Stimulated activated CD8-positive, alpha-beta memory T cell treated with anti-CD3 and anti-CD28 coated beads, Interleukin-12 subunit alpha, Interleukin-12 subunit beta, amount 100 ng/mL, for 4 hours (primary cell): ENCODE measurements at places on chromosomes 3 and 15.

GRCh38 chr3:123082370-123083065, 15.7 kb downstream of the PDIA5 start:
- no peak for DNase-seq

DNA sequence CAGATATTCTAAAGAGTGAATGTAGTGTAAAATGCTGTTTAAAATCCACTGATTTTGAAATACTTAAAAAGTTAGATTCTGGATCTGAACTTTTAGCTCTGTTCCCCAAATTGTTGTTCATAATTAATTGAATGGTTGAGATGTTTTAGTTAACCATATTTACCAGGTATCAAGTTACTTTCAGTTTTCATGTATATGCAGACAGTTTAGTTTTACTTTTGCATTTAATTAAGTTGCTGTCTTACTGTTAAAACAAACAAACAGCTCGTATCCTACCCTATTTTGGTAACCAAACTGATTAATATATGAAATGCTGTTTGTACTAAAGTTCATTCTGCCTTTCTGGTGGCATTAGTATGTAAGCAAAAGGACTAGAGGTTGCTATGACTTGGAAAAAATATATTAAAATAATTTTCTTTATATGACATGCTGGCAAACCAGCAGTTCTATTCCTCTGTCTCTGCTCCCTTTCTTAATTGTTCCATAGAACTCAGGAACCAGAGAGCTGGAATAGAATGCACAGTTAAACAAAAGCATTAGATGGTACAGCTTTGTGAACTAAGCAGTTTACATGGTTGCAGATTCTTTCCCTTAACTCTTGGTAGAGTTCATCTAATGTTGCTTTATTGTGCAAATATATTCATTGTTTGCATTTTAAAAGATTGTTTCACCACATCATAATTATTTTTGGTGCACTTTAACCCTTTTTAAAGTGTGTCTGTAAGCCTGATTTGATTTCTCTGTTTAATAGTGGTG, 39.5 kb upstream of the SCAANT1 start:
- no peak for DNase-seq

DNA sequence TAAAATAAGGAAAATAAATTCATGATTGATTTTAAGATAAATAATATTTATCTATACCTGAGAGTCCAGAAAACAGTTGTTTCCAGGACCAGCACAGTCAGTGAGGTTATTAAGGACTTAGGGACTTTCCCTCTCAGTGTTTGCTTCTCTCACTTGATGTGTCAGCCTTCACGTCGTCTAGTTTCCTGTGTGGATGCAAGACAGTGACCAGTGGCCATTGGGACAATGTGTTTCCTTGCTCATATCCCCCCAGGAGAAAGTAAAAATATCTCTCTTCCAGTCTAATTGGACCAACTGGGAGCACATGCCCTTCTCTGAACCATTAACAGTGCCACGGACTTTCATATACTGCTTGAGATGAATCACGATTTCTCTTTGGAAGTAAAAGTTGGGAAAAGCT, 157.8 kb upstream of the CTNNB1 start:
- no peak for DNase-seq

DNA sequence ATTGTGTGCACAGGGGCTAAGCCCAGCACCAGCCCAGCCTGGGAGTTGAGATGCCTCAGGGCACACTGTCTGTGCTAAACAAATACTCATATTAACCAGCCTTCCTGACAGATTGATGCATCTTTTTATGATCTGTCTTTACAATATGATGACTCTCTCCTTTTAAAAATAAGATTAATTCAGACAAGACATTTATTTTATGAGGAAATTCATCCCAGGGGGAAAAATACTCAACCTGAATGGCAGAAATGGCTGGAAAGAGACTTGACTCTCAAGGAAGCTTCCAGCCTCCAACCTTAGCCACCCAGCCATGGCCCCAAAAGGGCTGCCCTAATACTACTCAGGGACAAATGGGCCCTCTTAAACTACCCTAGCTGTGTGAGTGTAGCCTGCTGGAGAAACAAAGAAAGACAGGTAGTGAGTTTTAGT, 46.9 kb downstream of the NOX5 start:
- no peak for DNase-seq

DNA sequence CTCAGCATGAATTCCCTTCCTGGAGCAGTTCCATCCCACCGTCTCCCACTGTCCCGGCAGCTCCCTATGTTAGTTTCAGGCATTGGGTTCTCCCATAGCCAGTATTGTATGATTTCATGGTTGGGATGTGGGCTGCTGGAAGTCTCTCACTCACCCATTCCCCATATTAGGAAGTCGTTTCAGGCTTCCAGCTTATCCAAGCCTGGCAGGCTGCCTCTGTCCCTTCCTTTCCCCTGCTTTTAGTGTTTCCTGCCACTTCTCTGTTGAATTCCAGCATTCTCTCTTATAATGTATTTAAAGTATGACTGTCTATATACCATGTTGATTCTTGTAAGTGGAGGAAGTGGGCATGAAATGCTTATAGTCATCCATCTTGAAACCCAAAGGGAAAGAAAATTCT, 309.7 kb upstream of the RBMS3 start:
- DNase-seq: no peak

GRCh38 chr3:64638981-64639481, 48.8 kb downstream of the ADAMTS9 start:
- DNase-seq: no peak

DNA sequence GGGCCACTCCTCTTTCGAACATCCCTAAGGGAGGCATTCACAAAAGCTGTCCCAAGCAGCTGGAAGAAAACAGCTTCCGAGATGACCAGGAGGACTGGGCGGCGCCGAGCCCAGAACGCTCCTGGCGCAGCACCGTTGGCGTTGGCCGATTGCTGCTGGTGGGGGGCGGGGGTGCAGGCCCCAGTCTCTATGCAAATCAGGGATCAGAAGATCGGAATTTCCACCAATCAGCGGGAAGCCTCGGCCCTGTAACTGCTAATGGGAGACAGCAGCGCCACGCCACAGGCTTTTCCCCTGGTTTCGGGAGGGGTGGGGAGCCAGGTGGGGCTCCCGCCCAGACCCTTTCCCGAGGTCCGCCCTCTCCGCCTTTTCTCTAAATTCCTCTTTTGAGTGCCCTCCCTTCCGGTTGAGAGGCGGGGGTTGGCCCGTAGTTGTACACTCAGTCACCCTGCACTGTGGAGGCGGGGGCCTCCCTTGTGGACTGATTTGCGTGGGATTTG, 27.0 kb downstream of the HMCES start:
- DNase-seq: no peak

- no peak for DNase-seq
These were observed 30.9 kb downstream of the PLSCR1 start for GRCh38 chr3:146513386-146514051.

- no peak for DNase-seq
These were observed 250.1 kb downstream of the ZBTB20 start for GRCh38 chr3:114896978-114897377.

GRCh38 chr15:45026651-45027190, 3.7 kb downstream of the SORD start:
- DNase-seq: no peak

DNA sequence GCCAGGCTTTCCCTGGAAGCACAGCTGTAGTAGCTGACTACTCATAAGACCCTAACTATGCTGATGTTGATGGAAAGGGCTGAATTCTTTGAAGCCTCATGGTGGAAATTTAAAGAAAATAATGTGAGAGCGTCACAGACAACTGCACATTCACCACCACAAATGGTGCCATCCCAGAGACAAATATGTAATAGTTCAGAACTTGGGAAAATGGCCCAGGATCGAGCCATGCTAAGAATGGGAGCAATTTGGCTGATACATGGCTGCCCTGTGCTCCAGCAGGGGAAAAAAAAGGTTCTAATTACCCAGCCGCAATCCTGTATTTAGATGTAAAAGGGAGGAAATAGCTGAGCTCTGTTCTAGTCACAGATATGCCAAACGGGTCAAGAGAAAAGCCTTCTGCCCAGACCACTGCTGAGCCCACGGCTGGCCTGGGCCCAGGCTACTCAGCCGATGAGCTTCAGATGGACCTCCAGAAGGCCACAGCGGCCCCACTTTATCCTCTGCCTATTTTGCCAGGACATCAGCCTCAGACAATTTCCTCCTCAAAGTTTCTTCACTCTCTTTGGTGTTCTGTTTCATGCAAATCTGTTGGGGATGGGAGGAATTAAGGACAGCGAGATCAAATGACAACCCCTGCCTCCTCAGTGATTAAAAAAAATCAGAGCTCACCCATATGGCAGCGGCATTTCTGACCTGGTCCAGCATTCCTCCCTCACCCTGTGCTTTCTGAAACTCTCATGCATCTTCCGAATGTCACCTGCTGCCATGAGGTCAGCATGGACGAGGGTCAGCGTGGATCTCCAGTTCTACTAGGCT, 54.5 kb upstream of the MEX3B start:
- DNase-seq: no peak

DNA sequence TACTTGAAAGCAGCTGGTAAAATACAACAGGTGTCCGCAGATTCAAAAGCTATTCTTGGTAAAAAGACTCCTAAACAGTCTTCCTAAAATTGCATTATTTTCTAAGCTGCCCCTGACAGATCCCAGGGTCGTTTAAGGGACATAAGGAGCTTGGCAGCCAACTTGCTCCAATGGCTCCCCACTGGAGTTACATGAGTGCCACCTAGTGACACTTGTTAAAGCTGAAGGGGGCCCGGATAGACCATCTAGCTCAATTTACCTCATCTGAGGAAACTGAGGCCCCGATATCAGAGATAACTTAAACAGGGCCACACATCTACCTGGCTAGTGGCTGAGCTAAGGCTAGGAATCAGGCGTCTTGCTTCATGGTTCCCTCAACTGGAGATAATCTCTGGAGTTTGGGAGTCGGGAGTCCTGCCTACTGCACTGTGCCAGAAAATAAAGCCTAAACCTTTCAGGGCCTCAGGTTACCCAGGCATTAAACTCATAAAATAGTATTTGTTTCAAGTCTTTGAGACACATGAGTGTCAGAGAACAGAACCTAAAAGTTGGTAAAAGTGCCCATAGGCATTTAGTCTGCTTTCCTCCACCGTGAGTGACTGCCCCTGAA, 6.5 kb upstream of the TBC1D23 start:
- DNase-seq: no peak

- DNase-seq: no peak
These were observed 132.2 kb downstream of the FNDC3B start for GRCh38 chr3:172171396-172172075.

- DNase-seq: no peak
These were observed 42.1 kb downstream of the CCDC33 start for GRCh38 chr15:74278207-74278606.

GRCh38 chr15:52653431-52653964, 25.7 kb downstream of the ATOSA start:
- DNase-seq: no peak
